ENCODE measurements at places on chromosomes 12 and 14.
A peak's percentile ranks its signal among the peaks of the same experiment; 100 is the strongest.

- DNase-seq = no peak
Measured at GRCh38 chr14:68955164-68955850, 23.8 kb downstream of the ACTN1 start.

DNA sequence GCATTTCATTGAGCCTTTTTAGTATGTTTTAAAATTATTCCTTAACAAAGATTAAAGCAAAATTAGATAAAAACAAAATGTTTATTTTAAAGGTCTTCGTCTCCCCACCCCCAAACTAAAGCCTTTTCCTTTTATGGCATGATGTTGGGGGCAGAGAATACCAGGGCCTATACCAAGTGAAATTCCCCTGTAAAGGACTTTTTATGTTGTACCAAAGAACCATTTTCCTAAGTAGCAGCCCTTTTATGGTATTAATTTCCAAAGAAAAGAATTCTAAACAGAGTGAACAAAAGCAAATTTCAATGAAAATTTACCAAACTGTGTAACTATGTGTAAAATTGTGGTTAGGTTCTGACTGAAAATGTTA is 71.9 kb upstream of the GNPNAT1 start:
- DNase-seq = no peak

DNA sequence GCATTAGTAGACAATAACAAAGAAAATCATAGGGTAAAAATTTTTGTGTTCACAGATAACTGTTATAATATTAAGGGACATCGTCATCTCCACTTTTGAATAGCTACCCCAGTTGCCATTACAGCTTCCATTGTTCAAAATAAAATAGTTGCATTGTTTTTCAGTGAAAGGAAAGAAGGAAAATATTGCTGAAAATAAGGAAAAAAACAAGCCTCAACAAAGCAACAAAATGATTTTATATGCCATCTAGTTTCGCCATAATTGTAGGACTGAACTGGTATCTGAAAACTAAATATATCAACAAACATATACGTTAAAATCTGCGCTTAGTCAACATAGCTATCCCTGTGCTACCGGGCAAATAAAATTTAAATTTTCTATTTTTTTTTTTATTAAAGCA is 3.3 kb downstream of the CDK17 start:
- DNase-seq = no peak

GRCh38 chr14:43789458-43789857 is 717.6 kb downstream of the FSCB start:
- no peak for DNase-seq

- no peak for DNase-seq
Measured at GRCh38 chr12:132512197-132513069, 22.5 kb downstream of the FBRSL1 start.

DNA sequence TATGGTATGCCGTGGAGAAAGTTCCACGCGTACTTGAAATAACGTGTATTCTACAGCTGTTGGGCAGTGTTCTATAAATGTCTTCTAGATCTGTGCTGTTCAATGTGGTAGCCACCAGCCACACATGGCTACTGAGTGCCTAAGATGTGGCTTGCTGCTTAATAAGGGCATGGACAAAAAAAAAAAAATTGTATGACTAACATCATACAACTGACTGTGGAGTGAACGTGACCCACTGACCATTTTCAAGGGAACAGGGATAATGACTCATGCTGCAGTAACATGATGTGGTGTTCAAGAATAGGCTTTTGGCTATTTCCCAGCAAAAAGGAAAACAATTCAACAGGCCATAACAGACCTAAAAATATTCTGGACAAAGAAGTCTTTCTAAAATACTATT is 13.0 kb downstream of the ATG14 start:
- DNase-seq = no peak

DNA sequence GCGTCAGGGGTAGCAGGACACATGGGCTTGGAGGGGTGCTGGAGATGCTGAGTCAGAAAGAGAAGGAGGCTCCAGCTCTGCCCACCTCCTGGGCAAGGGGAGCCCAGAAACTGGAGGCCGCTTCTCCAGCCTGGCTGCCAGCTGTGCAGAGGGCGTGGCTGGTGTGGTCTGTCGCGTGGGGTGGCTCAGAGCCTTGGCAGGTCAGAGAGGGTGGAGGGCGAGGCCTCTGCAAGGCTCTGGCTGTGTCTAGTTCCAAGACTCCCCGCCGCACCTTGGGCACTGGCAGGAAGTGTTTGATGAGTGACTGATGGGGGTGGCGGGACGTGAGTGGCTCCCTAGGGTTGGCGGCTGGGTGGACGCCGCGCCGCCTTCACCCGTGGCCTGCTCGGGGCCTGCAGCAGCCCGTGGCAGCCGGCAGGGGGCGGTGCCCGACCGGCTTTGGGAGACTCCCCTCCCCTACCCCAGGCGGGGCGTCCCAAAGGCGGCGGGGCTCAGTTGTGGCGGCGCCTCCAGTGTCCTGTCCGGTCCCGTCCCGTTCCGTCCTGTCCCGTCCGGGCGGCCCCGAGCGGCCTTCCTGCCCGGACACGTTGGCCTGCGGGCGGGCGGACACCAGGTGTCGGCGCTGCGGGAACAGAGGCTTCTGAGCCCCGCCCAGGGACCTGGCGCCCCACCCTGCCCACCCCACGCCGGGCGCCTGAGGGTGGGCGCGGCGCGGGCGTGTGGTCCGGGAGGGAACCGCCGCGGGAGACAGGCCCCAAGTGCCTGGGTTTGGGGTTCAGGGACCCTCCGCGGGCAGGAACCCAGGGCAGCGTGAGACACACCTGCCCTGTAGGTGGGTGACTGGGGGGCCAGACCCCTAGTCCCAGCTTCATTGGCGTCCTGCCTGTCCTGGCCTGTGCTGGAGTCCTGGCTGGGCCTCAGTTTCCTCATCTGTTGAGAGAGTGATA is 39.7 kb downstream of the KRT80 start:
- peak; percentile 56 for DNase-seq

DNA sequence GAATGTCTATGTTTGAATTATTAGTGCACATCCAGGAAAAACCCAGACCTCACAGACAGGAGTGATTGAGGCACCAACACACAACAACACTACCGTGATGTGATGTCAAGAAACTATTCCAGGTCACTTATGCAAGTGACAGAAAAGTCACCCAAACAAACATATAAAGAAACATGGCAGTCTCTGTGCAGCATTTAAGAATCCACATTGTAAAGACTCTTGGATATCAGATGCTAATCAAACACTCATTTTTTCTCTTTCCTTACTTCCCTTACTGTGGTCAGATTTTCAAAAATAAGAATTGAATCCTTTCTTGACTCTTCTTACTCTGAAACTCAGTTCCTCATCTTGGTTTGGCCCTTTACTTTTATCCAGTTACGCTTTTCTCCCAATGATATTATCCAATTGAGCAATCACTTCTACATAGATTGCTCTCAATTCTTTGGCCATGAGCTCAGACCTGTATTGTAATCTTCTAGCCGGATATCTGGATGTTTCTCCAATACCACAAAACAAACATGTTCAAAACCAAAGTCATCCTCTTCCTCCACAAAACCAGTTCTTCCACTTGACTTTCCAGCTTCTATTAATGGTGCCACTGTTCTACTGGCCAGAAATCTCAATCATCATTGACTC is 115.4 kb downstream of the DUSP6 start:
- DNase-seq = no peak

- DNase-seq = peak; percentile 40
Measured at GRCh38 chr14:70886421-70887206, 20.6 kb upstream of the PCNX1 start.

- no peak for DNase-seq
Measured at GRCh38 chr12:97471194-97471593, 8.6 kb downstream of the RMST start.

GRCh38 chr14:23020143-23021128 is 10.5 kb upstream of the C14orf93 start:
- DNase-seq = no peak

- DNase-seq = no peak
Measured at GRCh38 chr14:39853441-39853840, 421.2 kb upstream of the FBXO33 start.

DNA sequence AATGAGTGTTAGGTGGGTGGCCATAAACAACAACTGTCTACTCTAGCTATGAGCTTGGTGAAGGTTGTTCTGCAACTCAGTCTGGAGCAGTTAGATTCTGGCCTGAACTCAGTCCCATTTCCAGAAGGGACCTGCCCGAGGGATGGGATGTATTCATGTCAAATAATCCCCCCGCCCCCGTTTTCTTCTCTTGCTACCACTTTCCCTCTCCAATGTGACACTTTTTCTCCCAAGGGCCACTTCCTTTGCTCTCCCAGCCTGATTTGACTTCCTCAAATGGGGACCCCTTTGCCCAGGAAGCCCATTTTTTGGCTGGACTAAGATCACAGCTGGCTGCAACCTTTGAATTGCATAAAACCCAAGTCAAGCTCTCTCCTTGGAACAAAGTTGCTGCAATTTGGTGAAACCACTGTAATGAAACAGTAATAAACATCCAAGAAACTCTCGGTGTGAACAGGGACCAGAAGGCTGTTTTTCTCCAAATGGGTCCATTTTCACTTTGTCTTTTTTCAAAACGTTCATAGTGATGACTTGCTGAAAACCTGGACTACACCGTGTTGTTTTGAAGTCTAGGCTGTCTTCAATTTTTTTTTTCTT is 137.2 kb upstream of the GSC start:
- no peak for DNase-seq

GRCh38 chr14:81211844-81212243 is 8.9 kb downstream of the GTF2A1 start:
- DNase-seq = peak; percentile 25

DNA sequence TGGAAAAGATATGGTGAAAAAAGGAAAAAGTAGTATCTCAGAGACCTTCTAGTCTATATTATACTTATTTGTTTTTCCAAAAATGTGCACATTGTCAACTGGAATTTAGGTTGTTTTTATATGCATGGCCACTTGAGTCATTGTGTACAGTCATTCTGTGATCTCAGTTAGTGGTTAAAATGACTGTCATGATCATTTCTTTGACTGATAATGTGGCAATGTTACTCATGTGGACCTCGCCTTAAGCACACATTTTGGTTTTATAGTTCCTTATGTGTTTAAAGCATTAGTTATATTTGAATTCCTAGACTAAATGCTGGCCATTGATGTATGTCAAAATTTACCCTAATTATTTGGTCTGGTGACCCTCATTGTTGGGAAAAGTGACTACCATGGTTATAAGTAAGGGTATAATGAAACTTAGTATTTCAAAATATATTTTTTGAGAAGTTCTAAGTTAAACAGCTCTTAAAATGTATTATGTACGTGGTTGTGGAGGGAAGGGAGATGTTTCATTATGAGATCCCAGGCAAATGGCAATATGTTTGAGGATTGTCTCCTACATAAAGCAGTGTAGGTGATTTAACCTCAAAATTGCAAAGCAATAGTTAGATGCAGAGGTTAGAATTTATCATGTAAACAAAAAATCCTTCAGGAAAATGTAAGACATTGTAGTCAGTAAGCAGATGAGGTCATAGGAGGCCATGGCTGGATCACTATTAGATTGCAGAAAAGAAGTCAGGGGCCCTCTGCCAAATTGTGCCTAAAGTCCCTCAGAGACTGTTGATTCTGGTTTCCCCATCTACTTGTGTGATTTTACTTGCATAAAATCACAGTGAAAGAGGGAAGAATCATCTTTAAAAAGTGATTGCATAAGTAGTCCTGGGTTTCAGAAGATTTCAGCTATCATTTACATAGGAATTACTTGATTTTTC is 17.5 kb downstream of the PNMA1 start:
- DNase-seq = no peak

DNA sequence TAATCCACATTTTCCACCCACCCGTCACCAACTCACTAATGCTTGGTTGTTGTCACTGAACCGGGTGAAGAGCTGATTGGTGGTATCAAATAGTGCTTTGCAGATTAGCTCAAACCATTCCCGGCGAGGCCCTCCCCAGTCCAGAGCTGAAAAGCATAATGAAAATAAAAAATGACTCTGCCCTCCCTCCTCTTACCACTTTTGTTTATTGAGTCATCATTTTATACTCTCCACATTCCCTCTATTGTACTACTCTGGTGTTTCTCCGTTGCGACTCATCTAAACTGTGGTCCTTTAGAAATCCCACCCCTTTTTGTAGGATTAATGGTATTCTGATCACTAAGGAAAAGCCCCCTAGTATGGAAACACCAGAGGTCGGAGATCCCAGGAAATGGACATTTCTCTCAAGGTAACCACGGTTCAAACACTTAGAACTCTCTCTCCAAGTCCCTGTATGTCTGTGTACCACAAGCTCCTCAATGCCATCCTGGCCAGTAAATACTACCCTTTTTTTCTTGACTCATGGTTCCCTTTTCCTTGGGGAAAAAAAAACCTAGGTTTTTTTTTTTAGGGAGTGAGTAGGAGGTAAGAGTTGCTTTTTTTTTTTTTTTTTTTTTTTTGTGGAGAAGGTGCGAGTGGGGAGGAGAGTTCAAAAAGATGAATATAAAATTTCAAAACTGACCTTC is 42.0 kb downstream of the AREL1 start:
- DNase-seq = no peak

DNA sequence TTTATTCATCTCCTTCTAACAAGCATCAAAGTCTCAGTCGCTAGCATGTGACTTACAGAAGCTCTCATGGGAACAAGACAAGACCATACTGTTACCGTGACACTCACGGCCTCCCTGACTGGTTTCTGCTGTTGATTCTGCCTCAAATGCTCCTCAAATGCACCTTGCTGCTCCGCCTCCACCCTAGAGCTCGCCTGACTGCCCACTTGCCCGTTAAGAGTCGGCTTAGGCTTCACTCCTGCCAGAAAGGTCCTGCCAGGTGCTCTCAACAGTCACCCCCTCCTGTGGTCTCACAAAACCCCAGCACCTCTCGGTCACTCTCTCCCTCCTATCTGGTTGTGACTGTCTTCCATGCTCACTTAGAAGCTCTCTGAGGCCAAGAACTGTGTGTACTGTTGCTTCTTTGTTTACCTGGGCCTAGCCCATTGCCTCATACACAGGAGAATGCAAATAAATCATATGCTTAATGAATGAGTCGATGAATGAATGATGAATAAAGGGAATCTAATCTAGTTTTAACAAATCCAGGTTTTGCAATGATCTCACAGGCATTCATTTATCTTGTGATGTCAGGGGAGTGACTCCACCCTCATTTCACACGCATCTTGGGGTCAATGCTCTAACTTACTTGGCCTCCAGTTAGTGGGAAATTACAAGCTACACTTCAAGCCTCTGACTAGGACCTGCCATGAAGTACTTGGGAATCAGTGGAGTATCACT is 41.3 kb downstream of the SSH1 start:
- DNase-seq = no peak

Data from activated gamma-delta T cell treated with Interleukin-2 at 50 U/mL for 16 hours (primary cell).